ENCODE measurements at places on chromosomes 5 and 9.

GRCh38 chr5:97923997-97924396, 741.0 kb upstream of the RIOK2 start:
- DNase-seq = no peak

GRCh38 chr5:113359419-113359818, 75.4 kb downstream of the TSSK1B start:
- DNase-seq = no peak

- no peak for DNase-seq
Measured at GRCh38 chr9:5947912-5948311, 57.2 kb downstream of the MLANA start.

DNA sequence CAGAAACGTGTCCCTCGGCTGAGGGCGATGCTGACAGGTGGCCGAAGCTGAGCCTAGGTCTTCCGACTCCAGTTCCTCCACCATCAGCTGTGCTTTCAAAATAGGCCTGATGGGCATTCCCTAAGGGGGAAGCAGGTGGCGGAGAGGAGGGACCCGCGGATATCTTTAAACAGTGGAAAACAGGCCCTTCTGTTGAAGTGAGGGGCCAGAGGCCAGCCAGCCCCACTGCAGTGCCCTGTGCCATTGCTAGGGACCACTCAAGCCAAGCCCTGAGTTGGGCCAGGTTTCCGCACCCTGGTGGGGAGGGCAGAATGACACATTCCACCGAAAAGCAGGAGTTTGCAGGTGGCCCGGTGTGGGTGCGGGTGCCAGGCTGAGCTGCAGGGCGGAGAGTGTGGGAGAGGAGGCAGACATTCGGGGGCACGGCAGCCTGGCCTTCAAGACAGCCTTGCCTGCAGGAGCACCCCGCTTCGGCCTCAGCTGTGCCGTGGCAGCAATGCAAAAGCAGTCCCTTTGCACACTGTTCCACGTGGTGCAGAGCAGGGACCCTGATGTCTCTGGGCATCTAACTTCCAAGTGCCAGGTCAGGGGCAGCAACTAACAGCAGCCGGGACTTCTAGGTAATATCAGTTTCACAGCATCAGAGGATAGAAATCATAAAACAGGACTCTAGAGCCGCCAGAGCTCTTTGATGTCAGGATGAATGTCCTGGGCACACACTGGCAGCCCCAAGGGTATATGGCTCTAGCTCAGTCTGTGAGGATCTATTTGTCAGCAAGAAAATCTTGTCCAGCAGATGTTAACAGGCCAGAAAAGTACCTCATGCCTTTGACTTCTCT, 17.2 kb downstream of the HNRNPH1 start:
- no peak for DNase-seq

- no peak for DNase-seq
Measured at GRCh38 chr5:172849606-172850453, 15.8 kb downstream of the ERGIC1 start.
